ENCODE measurements at places on chromosomes 12 and 14.

DNA sequence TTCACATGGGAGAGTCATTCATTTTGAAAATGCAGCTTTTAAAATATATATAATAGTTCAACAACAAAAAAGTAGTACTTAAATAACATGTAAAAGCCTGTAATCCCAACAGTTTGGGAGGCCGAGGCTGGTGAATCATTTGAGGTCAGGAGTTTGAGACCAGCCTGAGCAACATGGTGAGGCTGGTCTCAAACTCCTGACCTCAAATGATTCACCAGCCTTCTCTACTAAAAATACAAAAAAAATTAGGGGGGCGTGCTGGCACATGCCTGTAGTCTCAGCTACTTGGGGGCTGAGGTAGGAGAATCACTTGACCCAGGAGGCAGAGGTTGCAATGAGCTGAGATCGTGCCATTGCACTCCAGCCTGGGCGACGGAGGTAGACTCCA lies 256.3 kb upstream of the RGS6 start:
- no peak for DNase-seq

DNA sequence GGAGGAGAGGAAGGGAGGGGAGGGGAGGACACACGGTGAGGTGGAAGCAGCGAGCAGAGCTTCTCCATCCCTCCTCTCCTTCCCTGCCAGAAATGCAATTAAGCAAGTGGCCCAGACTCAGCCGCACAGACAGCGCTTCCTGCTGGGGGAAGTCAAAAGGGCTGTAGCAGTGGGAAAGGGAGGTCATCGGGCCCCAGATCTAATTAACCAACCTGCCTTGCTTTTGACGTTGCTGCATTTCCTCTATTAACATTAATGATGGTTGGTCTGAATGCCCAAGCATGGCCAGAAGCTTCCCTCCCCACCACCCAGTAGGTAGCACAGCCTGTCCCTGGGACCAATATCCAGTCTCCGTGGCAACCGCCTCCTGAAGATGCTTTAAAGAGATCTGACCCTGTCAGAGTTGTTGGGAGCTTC lies 4.6 kb upstream of the NGB start:
- no peak for DNase-seq

GRCh38 chr12:93825501-93825888 lies 148.3 kb downstream of the CRADD start:
- no peak for DNase-seq

DNA sequence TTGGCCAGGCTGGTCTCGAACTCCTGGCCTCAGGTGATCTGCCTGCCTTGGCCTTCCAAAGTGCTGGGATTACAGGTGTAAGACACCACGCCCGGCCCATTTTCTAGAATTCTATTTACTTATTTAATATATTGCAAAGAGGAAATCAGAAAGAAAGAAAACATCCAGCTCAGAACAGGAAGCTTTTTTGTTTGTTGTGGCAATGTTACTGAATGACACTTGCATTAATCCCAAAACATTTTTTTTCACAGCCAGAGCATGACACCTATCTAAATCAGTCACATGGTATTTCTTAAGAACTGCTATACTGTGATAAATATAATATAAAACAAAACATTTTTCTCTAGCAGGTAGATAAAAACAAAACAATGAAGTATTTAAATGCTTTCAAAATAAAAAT lies 12.6 kb downstream of the CFL2 start:
- no peak for DNase-seq

GRCh38 chr12:10386857-10387256 lies 3.0 kb downstream of the KLRK1 start:
- DNase-seq, result no peak

- DNase-seq, result peak; percentile 34
These were observed 84.6 kb downstream of the ESR2 start for GRCh38 chr14:64209444-64210131.

DNA sequence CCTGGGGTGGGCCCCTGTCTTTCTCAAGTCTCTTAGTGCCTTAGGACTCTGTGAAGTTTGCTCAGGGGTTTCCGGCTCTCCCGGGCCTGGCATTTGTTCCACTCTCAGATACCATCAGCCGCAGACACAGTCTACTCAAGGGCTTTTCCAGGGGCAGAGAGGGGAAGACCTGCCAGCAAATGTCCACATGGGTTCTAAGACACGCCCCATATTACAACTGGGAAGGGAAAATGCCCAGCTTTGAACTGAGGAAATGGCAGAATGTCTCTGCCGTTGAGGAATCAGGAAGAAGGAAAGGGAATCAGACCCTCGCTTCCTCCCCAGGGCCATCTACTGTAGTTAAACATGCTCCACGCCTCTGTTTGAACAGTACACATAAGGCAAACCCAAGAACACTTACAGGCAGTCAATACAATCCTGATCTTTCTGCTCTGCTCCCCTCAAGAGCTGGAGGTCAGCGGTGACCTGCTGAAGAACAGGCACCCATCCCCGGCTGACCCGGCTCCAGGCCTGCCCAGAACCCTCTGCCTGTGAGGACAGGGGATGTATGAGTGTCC lies 7.9 kb downstream of the CCDC85C start:
- DNase-seq, result no peak

DNA sequence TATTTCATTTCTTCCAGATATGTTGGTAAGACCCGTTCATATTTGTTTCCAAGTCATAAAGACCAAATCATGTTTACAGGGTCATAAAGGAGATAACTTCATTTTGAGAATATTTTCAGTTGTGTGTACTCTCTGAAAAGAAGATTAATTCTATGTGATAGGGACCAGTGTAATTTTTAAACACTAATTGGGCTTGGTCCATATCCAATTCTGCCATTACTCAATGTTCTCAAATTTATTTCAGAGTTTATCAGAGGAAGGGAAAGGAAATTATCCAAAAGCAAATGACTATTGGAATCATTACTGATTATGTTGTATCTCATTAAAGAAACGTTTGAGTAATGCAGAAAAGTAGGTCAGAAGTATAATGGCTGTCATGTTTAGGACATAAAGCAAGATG lies 126.8 kb upstream of the DCN start:
- no peak for DNase-seq

- DNase-seq, result no peak
These were observed 136.5 kb upstream of the VRK1 start for GRCh38 chr14:96660667-96661066.

DNA sequence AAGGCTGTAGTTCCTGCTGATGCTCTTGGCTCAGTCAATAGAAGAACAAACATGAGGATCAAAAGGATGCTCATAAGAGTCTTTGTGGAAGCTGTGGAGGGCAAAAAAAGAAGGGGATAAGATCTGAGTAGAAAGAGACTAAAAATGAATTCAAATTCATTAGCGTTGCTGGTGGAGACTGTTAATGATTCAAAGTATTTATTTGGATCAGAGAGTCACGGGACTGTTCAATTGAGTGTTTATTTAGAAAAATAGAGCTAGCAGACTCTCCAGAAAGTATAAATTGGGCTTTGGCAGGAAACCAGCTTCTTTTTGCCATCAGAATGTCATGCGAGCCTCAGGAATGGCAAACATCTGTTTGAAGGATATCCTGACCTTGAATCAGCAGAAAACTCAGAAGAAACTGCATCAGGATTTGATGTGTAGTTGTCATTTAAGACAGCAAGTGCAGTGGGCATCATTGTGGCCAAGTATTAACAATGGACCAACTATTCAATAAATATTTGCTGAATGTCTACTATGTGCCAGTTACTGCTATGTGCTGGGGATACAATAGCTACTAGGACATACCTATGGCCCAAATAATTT lies 126.4 kb downstream of the TBC1D30 start:
- no peak for DNase-seq

DNA sequence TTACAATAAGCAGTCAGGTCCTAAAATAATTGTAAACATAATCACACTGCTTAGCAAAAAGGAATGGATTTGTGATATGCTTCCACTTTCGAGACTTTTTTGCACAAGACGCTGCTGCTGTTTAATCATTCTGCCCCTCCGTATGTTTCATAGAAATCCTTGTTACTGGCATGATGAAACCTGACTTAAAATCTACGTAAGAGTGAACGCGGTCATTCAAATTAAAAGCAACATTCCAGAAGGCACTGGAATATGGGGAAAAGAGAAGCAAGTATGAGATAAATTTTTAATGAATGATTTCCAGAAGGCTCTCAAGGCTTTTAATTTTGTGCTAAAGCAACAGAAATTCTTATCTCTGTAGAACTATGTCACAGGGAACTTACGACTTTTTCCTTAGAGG lies 1.1 kb downstream of the CNIH1 start:
- DNase-seq, result no peak

GRCh38 chr12:98352218-98352811 lies 163.1 kb upstream of the TMPO start:
- DNase-seq, result no peak

GRCh38 chr12:63816031-63816430 lies 28.5 kb upstream of the SRGAP1 start:
- DNase-seq, result no peak

DNA sequence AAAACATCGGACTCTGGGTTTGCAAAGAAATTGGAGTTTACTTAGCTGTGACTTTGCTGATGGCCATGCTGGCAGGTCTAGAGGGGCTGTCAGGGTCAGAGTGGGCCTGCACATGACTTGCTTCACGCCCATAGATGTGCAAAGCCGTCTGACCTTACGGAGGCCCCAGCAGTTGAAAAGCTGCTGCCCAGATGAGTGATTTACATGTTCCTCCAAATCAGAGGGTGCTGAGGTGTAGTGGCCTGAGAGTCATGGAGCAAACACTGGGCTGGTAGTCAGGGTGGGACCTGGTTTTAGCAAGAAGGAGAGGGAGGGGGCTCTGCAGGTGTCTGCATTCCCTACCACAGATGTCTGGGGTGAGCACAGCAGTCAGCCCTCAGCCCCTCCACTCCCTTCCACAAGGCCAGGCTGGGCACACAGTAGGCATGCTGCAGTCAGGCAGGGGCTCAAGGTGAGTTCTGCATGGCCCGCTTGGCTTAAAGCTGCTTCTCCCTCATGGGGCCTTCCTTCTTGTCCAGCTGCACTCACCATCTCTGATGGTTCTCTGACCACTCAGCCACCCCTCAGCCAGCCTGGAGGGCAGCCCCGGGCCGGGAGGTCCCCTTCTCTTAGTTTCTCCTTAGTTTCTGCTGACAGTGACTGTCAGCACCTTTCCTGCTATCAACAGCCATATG lies 34.2 kb upstream of the EML1 start:
- no peak for DNase-seq

DNA sequence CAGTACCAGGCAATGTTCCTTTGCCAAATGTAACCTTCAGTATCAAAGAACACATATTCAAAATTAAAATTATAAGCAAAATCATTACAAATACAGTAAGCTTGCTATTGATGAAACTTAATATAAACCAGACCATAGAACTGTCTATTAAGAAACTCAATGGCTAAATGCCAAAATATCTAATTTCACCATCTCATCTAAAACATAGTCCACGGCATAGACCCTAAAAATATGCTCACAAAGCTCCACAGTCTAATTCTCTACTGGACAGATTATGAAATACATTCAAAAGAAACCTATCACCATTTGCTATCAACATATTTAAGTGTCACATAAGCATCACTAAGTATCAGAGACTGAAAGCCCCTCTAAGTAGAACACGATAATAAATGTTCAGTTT lies 25.2 kb downstream of the DUSP16 start:
- no peak for DNase-seq

- DNase-seq, result peak; percentile 34
These were observed 103.9 kb upstream of the MYL2 start for GRCh38 chr12:111024205-111024801.

GRCh38 chr14:56846970-56847930 lies 37.0 kb upstream of the OTX2 start:
- no peak for DNase-seq

GRCh38 chr14:87838931-87839330 lies 154.1 kb downstream of the GALC start:
- no peak for DNase-seq

DNA sequence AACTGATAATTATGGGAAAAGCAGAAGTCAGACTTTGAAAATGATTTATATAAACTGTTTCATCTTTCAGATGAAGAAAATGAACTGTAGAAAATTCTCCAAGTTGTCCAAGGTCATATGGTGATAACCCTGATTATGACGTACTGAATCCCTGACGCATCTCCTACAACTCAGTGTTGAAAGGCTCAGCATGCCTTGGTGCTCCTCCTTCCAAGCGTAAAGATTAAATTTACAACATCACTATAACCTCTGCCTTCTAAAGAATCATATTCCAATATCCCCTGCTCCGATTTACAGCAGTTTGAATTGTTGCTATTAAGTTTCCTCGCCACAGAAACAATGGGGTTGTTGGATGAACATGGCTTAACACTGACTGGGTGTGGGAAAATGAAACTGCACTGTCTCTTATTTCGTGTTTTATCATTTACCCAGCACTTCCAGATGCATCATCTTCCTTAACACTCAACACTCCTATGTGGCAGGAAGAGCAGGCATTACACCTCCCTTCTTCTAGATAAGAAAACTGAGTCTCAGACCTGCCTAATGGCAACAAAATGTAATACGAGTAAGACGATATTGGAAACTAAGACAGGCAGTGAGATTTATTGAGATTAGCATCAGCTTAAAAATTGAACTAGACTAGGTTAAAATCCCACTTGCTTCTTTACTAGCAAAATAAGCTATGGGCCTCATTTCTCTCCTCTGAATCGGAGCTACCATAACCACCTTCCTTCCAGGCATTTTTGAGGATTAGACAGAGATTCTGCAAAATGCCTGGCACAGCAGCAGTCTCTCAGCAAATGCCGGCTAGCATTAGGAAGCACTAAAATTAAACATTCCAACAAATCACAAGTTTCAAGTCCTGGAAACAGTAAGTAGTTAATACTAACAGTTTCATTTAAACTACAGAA lies 74.2 kb downstream of the PPM1H start:
- DNase-seq, result no peak

- no peak for DNase-seq
These were observed 47.8 kb downstream of the EID3 start for GRCh38 chr12:104351057-104351983.

DNA sequence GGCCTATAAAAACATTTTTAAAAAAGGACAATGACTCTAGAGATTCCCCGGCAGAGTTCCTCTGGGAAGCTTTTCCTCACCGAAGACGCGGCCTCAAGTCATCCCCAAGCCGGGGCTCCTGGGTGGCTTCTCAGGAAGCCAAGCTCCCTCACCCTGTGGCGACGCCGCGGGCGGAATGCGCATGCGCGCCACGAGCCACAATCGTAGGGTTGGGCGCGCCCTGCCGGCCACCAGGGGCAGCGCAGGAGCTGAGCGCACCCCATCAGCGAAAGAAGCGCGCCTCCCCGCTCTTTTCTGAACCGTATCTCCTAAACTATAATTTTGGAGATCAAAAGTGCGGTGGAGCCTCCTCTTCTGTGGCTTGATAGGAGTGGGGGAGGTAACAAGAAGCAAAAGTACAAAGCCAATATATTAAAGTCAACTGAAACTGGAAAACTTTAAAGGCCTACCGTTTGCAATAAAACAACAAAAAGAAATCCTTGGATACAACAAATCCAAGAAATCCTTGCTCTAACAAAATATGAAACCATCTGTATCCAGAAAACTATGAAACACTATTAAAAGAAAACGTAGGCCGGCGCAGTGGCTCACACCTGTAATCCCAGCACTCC lies 17.4 kb upstream of the CHFR start:
- peak; percentile 58 for DNase-seq

DNA sequence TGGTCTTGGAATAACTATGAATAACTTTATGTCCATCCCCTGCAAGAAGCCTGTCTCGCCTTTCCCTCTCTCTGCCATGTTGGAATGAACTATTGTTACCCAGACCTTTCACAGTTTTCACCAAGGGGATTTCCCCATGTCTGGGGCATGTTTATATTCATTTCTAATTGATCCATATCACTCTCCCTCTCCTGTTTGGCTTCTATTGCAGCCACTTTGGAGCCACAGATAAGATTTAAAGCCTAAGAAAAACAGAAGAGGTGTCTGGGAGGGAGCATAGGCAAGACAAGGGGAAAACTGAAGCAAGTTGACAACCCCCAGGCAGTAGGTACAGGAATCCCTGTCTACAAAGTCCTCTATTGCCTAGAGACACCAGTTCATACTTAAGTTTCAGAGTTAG lies 41.0 kb upstream of the FOXJ2 start:
- DNase-seq, result no peak

Data from GM06990 (cell line).